DMS 273 treated with DMSO at 0.1 percent for 48 hours (cell line): ENCODE measurements at places on chromosomes 4 and X.

DNA sequence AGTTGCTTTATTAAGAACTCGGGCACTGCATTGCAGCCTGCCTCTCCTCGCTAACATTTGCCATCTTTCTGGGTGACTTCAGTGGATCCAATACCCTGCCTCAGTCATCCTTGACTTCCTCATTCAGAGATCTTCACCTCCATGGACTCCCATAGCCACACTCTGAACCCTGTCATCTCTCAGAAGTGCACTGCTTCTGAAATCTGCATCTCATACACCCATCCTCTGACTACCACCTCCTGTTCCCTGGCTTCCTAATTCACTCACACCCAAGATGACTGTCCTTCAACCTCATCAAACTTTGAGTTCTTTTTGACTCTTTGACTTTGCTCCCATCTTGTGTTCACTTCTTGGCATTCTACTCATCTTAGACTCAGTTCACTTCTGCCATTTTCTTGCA is 25.3 kb upstream of the CYBB start:
- no peak for DNase-seq

DNA sequence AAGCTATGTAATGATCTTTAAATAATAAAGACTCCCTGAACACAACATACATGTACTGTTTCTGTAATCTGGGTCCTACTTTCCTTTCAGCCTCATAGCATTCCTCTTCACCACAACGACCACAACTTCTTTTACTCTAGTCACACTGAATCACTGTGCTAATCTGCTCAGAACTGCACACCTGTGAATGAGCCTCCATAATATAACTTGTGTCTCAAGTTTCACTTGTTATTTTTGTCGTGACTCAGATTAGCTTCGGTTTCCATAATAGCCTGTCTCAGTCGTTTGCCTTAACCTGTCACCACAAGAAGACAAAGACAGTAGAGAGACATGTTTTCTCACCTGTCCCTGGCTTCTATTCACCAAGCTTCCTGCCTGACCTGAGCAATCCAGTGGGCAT is 61.8 kb downstream of the MAGED1 start:
- no peak for DNase-seq

DNA sequence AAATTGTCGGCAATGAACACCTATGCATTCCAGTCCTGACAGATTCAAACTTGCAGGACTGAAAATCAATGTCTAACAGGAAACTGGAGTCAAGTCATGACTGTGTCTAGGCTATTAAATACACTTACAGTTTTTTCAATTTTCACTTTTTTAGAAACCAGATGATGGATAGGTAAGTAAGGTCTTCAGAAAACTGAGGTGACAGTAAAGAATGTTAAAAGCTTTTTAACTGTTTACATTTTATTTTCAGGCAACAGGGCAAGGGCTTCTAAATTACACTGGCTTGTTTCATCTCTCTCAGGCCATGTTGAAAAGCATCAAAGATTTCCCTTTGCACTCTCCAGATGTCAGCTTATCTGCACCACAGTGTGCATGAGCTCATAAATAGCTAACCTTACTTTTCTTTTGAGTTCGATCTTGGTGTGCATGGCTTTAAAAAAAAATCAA is 65.2 kb downstream of the SEC24D start:
- no peak for DNase-seq

DNA sequence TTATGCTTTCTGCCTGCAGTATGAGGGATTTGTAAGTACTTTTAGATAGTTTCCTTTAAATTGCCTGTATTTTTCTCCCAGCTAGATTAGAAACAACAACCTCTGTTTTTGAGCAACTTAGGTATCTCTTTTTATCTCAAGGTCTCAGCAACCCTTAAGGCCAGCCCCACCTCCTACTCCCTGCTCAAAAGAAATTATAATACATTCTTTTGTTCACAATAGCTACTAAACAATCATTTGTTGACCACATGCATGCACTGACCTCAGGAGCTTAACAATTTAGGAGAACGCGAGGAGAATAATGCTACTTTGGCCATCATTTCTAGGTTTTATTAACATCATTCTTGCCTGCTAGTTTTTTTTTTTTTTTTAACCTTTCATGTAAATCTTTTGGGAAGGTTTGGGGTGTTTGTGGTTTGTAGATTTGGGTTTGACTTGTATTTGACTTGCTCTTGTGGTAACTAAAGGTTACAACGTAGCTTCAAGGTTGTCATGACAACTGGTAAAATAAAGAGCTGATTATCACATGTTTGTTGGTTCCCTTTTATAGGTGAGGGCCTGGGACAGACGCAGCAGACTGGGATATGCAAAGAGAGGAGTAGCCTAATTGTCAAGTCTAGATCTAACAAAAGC is 145.4 kb upstream of the PLAC1 start:
- no peak for DNase-seq

DNA sequence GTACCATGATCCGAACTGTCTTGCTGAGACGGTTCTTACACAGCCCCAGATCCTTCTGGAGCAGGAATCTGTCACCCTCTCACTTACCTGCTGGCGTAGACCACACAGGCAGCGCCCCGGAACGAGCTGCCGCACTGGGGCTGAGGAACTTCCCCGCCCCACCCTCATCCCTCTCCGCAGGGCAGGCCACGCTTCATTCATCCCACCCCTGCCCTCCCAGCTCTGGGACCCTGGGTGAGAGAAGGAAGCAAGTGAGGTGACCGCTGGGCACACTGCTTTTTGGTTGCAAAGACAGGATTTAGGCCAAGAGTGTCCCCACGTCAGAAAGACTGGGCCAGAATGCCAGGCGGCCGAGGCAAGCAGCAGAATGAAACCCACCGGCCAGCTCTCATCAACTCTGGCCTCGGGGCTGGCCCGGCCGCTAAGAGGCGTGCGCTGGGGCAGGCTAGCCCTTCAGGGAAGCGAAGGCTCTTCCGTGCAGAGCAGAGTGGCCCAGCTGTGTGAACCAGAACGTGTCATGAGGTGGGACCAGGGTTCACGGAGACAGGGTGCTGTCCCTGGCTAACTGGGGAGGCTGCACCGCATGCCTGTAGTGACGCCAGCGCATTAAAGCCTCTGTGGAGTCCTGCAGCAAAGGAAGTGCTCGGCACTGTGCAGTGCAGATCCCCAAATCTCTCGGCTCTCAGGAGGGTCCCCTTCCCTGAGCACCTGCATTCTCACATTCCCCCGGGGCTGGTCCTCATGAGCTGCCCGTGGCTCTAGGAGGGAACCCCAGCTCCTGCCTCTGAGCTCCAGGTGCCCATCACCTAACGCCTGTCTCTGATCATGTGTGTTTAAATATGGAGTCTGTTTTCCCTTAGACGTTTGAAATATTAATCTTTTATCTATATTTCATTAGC is 6.4 kb downstream of the LRPAP1 start:
- DNase-seq, result no peak

GRCh38 chr4:2166253-2166652 is 75.7 kb downstream of the HAUS3 start:
- DNase-seq, result no peak
